ENCODE measurements at places on chromosomes 3 and 15. TPM values are rescaled to one million over a fixed set of nuclear protein-coding genes. Genes with fewer than 3 reads are reported as not detected.

Gene DUOX2
- not detected for total RNA-seq

Gene MEGF11
- total RNA-seq, result not detected

Gene GHSR
- not detected for total RNA-seq

Gene UNC13C
- total RNA-seq, result not detected

Gene SLC22A14
- total RNA-seq, result not detected

Gene MESP1
- total RNA-seq, result 1.2 TPM

Measured in cardiac ventricle fibroblast (primary cell).